Right cardiac atrium (tissue), 5 donors: ENCODE measurements at places on chromosomes 3 and 15.

DNA sequence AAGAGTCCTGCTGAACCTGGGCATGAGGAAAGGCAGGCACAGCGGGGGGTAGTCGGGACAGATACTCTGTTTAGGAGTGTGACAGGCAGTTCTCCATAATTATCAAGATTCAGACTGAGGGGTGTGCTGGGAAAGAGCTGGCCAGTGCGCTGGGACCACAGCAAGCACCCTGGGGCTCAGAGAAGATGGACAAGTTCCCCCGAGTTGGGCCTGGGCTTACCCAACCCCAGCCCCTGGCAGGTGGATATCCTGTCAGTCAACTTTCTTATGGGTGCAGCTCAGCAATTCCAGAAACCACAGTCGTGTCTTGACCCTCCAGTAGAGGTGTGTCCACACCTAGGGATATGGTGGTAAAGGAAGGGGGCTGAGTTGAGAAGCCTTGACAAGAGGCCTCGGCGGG, 49.2 kb upstream of the PRR20G start:
- no peak for DNase-seq

GRCh38 chr3:159672728-159673688, 315.6 kb upstream of the IL12A start:
- no peak for DNase-seq

DNA sequence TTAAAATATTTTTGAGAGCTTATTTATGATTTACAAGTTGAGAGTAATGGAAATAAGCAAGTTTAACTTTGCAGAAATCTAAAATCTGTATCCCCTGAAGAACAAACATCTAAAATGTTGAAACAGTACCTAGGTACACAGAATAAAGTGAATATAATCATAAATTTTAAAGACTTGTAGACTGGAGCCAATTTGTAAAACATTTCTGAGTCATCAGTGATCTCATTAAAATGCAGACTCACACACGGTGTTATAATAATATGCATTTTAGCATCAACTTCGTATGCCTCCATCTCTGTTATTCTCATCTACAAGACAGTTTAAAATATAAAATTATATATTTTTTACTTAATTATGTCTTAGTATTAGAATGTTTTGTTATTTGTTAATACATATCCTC, 399.5 kb upstream of the GOLIM4 start:
- DNase-seq, result no peak

DNA sequence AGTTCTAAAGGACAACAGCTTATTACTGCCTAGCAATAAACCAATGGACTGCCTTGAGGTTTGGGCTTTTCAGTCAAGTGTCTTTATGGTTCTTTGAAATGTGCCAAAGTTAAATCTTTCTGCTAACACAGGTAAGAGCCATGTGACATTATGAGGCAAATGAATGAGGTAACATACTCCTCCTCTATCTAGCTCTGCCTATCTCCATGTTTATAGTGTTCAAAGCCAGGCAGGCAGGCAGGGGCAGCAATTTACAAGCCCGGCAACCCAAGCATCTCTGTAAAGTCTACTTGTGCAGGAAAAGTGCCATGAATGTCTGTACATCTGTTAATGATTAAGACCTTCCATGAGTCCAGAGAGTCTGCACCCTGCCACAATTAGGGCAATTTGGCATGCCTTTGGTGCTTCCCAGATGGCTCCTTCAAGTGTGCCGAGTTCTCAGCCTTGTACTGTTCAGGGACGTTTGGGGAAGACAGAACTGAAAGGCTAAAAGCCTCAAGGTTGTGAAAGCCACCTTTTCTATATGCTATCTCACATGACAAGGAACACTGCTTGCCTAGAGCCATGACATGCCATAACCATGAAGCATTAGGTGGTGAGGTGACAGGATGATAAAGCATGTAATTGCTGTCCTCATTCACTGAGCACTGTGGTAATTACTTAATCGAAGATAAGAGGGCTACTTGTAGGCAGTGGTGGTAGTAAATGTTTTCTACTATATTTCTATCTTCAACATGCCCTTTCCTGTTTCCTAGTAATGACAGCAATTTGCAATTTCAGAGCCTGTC, 41.4 kb upstream of the EIF1B start:
- DNase-seq, result no peak
